ENCODE measurements at places on chromosomes 2 and 18.

DNA sequence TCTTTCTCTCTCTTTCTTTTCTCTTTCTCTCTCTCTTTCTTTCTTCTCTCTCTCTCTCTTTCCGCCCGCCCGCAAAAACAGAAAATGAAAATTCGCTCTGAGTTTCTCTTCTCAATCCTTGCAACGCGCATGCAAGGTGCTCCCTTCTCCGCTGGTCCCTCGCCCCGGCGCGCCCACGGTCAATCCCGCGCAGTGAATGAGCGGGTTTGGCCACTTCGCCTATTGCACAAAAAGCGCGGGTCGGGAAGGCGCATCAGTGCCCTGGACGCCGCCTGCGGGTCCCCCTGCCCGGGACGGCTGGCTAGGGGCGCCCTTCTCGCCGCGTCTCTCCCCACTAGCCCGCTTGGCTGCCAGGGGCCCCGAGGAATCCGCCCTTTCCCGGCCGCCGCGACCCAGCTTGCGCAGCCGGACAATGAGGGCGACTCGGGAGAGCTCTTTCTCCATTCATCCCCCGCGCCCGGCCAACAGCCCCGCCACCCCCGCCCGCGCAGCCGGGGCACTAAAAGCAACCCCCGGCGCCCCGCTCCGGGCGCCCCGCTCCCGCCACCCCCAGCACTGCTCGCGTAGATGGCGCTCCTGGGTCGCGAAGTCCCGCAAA lies 706 bp downstream of the LAMA1 start:
- no peak for DNase-seq

GRCh38 chr2:104428155-104428554 lies 425.8 kb upstream of the POU3F3 start:
- DNase-seq = no peak

GRCh38 chr2:127778447-127778846 lies 32.5 kb downstream of the WDR33 start:
- no peak for DNase-seq

DNA sequence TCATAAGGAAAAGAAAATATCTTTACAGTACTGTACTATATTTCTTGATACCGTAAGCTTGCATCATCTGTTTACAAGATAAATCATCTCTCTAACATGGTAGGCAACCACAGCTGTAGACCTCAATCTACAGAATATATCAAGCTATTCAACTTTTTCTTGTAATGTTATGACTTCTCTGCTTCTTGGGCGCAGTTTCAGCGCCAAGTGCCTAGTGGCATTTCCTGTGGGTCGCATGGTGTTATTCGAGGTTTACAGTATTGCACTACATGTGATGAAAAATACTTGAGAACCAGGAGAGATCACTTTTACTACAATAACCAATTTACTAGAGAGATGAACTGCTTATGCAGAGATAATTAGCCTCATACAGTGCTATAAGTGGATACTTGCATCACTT lies 34.0 kb upstream of the SESTD1 start:
- DNase-seq = no peak

DNA sequence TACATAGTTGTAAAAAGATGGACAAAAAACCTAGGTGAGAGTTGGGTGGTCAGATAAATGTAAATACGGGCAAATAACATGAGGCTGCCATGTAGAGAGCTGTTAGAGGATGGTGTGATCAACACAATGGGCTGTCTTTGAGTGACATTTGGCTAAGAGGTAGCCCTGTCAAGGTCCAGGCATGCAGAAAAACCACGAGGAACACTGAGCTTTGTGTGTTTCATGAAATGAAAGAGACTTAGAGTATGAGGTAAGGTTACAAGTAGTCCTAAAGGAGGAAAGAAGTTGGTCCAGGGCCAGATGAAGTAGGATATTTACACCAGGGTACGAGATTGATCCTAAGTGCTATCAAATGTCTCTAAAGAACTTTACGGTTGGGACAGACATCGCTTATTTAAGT lies 160.9 kb downstream of the RDH14 start:
- no peak for DNase-seq

GRCh38 chr2:186554429-186554828 lies 35.4 kb upstream of the ITGAV start:
- DNase-seq = peak; percentile 28

DNA sequence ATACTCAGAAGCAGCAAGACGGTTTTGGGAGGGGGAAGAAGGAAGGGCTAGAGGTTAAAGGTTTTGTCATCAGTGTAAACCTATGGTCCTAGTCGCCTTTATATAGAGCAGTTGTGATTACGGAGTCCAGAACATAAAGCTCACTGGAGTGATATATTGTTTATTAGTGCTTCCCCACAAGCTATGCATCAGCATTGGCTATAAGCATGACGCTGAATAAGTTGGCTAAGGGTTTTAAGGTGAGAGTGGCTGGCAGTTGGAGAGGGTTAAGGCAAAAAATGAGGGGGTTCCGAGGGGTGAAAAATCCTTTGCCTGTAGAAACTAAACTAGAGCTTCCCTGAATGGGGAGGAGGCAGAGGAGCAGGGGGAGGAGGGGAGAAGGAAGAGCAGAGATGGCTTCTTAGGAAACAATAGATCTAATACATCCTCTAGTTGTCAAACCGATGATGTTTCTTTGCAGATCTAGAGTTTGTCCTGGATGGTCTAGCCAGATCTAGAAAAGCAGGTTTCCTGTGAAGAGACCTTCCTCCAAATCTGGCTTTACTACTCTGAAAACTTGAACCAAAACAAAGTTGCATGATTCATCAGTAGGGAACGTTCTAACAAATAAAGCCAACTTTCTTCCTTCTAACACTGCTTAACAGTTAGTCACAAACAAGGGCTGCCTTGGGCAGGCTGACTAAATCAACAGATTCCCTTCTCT lies 2.5 kb downstream of the KLF7 start:
- DNase-seq = peak; percentile 91

- DNase-seq = no peak
Observed at GRCh38 chr2:138516030-138516704, 14.6 kb downstream of the SPOPL start.

DNA sequence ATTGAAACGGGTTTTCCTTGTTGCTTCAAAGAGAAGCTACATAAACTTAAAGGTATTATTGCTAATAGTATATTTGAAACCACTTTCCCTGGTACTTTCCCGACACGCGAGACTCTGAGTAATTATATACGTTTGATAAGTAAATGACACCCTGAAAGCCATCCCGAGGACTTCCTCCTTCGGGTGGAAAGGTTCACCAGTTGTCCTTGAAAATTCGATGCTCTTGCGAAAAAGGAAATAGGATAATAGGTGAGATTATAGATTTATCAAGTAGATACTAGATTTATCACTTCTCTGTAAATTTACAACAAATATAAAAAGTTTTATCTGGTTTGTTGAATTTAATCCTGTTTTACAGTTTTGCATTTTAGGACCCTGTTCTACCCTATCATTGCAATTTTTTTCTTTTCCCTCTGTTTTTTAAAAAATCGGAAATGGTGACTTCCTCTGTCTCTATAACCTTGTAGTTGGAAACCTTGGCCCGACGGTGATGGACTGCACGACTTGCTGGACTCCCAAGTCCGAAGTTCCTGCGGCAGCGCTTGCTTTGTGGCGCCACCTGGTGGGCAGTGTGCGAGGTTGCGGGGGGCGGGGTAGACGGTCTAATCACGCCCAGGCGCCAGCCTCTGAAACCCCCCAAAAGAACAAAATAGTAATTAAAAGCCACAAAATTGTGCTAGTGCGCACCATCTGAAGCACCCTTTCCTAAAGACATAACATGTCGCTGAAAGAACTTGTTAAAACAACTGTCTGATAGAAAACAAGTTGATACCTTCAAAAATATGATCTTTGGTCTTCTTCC lies 972 bp upstream of the DLX2 start:
- DNase-seq = peak; percentile 90

DNA sequence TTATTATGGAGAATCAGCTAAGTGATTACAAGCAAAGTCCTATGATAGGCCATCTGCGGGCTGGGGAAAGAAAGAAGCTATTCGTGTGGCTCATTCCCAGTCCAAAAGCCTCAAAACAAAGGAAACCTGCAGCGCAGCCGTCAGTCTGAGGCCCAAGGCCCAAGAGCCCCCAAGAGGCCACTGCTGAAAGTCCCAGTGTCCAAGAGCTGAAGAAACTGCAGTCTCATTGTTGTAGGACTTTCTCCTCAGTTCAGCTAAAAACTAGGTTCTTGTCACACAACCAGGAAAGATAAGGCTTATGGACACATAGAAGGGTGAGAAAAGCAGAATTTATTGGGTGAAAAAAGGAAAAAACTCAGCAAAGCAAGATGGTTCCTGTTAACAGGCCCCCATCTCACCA lies 143.2 kb downstream of the RHBDD1 start:
- DNase-seq = no peak

- DNase-seq = no peak
Observed at GRCh38 chr2:3639653-3640052, 18.3 kb upstream of the ALLC start.

DNA sequence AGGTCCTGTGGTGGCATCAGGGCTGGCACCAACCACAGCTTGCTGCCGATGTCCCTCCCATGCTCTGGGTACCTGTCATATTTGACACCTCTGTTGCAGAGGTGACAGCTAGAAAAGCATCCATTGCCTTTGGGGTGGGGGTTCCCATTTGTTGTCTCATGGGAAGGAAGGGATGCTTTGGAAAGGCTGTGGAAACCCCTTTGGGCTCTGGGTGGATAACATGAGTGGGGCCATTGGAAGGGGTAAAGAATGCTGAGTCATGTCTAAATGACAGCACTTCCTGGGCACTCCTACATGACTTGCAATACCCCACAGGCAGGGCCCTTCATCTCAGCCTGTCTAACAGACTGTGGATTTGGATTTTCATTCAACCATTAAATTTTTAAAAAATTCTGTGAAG lies 27.8 kb downstream of the CTIF start:
- DNase-seq = peak; percentile 35

DNA sequence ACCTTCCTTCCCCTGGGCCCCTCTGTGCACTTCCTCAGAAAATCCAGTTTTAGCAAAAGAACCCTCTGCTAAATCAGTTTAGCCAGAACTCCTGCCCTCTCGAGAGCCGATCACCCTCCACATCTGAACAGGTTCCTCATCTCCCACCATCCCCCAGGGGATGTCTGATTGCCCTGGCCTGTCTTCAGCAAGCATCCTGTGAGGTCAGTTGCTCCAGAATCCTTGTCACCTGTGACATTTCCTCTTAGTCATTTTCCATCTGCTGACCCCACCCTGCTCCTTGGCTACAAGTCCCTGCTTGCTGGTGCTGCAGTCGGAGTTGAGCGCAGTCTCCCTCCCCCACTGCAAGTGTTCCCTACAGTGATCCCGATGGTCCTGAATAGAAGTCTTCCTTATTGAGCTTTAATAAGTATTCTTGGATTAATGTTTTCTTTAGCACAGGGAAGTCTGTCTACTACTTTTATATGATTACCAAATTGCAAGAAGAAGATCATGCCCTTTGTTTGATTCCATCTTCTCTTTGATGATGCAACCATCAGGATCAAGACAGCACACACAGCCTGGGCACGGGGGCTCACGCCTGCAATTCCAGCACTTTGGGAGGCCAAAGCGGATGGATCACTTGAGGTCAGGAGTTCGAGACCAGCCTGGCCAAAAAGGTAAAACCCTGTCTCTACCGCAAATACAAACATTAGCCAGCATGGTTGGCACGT lies 30.9 kb upstream of the UBE2F start:
- peak; percentile 47 for DNase-seq

DNA sequence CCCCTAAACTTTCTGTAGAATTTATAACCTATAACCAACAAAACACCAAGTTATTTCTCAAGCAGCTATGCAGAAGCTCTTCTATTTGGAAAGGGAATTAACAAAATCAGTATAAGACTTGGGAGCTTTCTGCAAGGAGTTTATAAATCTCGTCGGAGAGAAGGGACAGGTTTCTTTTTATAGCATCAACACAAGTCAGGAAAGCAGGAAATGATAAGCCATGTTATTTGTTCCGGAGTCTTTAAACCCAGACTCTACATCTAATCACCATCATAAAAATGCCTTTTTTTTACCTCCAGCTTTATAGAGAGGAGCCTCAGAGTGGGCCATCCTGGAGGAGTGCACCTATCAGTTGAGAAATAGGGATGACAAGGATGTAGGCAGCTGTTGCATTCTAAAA lies 137.1 kb downstream of the DPP10 start:
- DNase-seq = no peak

- no peak for DNase-seq
Observed at GRCh38 chr2:38658613-38659012, 7.3 kb upstream of the GALM start.

DNA sequence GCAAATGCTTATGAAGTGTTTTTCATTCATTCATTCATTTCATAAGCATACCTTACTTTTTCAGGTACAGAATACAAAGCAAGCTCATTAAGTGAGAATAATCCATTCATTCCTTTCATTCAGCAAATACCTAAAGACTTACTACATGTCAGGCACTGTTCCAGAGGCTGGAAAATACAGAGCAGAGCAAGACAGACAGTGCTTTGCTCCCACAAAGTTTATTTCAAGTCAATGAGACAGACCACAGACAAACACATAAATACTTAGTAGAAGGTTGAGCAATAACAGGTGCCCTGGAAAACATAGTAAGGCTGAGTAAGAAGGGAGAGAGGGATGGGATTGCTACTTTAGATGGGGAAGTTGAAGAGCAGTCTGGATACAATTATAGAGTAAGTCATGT lies 309.8 kb downstream of the C1D start:
- DNase-seq = peak; percentile 58

DNA sequence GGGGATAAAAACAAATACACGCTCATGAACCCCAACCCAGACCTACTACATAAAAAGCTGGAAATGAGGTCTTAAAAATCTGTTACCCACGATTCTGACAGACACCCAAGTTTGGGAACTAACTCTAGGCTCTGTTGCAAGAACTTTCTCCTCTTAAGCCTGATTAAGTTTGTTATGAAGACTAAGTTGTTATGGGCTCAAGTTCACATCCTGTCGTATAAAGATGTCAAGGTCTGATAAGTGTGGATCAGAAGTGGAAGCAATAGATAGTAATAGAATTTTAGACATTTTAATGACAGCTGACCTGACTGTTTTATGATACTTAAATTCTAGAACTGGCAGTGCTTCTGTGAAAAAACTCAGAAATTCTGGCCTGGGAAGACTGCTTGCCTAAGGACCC lies 43.2 kb downstream of the LPIN2 start:
- DNase-seq = no peak

- DNase-seq = no peak
Observed at GRCh38 chr2:206040525-206040924, 45.4 kb downstream of the INO80D start.

- no peak for DNase-seq
Observed at GRCh38 chr2:121907928-121908327, 152.5 kb downstream of the TSN start.

DNA sequence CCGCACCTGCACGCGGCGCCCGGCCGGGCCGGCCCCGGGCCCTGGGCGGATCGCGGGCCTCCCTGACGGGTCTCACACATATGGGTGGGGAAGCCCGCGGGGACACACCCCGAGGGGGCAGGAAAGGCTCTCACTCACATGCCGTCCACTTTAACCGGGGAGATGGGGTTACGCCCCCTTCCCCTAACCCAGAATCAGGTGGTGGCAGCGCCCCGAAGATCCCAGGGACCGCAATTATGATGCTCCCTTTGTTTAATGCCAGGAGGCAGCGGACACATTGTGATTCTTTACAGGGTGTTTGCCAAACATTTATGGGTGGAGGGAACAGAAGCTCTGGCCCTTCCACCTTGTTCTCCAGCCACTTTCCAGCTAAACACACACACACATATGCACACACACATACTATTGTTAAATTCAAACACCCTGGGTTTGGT lies 424 bp upstream of the ANKRD44 start:
- DNase-seq = peak; percentile 14

- no peak for DNase-seq
Observed at GRCh38 chr18:3005462-3005861, 7.5 kb downstream of the LPIN2 start.

- DNase-seq = no peak
Observed at GRCh38 chr18:52348209-52348608, 8.2 kb downstream of the DCC start.

Data from fibroblast of the aortic adventitia (primary cell).